NCI-H774 (cell line): ENCODE measurements at places on chromosomes 4 and X.

GRCh38 chr4:64266669-64267068 is 142.6 kb downstream of the TECRL start:
- no peak for DNase-seq

GRCh38 chr4:57445686-57446085 is 335.5 kb upstream of the IGFBP7 start:
- DNase-seq, result no peak

GRCh38 chrX:134588806-134589205 is 69.5 kb downstream of the PLAC1 start:
- DNase-seq, result no peak

GRCh38 chr4:131974730-131975129 is 1174.4 kb upstream of the PCDH10 start:
- no peak for DNase-seq

DNA sequence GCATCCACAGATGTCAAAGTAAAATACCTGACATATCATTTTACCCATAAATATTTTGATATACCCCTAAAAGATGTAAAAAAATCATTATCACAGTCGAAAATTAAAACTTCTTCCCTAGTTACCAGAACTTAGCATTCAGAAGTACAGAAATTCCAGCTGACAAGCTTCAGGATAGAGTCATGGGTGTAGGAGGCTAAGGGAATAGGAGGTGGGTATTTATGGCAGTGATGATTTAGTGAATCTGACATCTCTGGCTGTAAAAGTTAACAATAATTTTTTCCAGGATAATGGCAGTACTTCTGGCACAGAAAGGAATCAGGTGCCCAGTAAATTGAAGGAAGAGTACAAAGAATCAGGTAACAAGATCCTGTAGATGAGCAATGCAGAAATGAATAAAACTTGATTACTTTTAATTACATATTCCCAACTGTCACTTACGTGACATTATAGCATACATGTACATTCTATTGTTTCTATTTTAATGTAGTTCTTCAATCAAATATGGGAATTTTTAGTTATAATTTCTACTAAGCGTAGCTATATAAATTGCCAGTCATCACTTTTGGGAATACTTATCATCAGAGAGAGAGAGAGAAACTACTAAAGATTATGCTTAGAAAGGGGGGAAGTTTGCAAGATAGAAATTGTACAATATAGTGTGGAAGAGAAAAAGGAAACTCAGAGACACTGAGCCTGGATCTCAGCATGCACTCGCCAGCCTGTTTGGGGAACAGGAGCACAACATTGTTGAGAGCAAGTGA is 143.4 kb downstream of the TMEM144 start:
- no peak for DNase-seq

DNA sequence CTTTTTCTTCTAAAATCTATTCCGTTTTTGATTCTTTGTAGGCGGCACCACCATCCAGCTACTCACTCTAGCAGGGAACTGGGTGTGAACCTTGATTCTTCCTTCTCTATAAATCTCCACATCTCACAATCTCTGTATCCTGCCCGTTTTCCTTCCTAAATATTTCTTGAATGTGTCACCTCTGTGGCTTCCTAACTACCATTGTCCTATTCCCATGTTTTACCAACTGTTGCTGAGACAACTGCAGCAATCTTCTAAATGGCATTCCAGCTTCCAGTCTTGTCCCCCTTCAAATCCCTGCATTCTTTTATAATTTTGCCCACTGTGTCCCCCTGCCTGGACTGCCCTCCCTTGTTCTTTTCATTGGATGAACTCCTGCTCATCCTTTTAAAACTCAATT is 641.3 kb downstream of the RPA4 start:
- DNase-seq, result no peak

GRCh38 chrX:110022599-110023448 is 19.9 kb downstream of the TMEM164 start:
- DNase-seq, result no peak

DNA sequence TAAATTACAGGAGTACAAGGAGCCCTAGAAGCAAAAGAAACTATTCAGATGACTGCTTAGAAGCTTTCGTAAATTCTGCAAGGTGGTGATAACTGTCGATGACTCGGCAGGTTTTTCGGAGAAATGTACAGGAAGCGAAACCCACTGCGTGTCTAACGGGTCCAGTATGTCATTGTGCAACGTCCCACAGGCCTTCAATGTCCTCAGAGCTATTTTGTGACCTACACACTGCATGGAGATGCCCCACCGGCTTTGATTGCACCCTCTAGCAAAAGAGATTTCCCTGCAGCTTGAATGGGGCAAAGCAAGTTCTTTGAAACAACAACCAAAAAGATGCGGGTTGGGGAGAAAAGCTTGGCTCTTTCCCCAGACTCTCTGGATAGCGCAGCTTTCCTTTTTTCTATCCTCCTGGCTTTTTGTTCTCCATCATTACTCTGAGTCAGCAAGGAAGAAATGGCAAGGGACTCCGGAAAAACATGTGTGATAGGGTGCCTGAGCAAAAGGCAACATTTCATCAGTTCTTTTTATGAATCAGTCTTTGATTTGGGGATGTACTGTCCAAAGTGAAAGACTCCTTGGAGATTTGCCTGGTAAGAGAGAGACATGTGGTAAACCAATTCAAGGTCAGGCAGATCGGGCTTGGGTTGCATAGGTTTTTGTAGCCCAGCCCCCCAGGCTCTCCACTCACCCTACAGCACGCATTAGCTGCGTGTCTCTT is 112.0 kb upstream of the TBL1X start:
- DNase-seq, result no peak

DNA sequence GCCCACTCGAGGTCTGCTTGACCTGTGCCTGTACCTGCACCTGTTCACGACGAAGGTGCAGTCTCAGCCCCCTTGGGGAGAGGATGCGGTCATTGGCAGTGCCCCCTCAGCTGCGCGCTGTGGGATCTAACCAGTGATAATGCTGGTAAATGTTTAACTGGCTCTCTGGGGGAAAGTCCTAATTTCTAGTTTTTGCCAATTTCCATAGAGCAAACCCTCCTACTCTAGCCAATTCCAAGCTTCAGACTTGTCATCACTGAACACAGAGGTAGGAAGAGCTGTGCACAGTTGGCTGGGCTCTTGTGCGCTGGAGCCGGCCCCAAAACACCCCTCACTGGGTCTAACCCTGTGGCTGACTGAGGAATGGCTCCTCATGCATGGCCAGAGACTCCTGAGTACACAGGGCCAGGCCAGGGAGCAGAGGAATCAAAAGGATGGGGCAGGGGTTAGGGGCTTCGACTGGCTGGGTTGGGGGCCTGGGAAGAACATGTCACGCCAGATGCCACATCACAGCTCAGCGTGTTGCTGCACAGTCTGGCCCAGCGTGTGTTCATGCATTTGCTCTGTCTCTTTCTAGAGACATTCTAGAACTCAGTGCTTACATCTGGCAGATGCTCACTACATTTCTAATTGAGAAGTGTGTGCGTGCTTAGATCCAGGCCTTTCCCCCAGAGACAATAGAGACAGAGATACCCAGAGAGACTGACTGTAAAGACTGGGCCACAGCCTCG is 270.8 kb downstream of the BCOR start:
- DNase-seq, result no peak

DNA sequence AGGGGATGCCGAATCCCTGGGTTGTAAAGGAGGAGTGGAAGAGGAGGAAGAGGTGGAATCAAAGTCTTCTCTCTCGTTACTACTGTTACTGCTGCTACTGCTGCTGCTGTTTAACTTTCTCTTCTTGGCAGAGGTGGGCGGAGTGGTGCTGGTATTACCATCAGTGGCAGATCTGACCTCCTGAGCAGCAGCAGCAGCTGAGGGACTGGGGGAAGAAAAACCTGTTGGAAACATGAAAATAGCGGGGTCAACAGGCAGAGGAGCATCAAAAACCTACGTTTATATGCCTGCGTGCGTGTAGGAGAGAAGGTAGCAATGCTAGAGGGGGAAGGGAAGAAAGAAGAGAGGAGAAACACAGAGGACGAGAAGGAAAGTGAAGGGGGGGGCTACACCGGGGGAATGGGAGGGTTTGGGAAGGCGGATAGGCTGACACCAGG is 339 bp downstream of the CUL4B start:
- DNase-seq, result no peak

DNA sequence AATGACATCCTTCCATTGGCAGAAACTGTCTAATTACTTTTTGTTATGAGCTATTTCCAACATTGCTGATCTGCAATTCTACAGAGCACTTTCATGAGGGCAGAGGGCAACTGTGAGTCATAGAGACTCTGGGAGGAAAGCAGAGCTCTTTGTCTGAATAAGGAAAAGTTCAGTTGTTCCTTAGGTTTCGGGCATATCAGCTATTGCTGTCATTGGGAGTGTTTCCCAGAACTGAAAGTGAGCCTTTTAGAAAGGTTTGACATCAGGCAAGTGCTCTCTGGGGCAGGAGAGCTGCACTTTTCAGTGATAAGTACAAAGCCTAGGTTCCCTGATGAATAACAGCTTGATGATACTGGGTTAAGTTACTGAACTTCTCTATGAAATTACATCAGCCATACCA is 119.2 kb upstream of the EDNRA start:
- no peak for DNase-seq

GRCh38 chr4:1307951-1308735 is 18.5 kb downstream of the MAEA start:
- DNase-seq, result no peak

- DNase-seq, result no peak
These were observed 1.6 kb upstream of the RBM46 start for GRCh38 chr4:154779362-154779947.

DNA sequence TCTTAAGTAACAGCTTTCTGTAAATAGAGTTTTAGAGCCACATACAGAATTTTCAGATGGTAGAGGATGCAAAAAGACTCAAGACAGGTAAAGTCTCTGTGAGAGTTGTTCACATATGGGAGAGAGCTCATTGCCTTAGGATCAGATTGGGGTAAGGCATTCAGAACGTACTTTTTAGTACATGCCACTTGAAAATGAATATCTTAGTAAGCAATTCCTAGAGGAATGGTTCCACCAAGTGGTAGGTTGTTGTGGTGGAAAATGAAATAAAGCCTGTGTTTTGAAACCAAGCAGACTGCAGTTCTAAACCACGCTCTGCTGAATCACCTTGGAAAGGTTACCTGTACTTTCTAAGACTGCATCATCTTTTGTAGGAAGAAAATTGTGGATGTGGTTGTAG is 547.0 kb upstream of the LCORL start:
- no peak for DNase-seq

- DNase-seq, result no peak
These were observed 5.2 kb upstream of the SMIM10L2A start for GRCh38 chrX:135416546-135416945.

GRCh38 chrX:125288343-125288742 is 31.3 kb upstream of the TEX13C start:
- no peak for DNase-seq

DNA sequence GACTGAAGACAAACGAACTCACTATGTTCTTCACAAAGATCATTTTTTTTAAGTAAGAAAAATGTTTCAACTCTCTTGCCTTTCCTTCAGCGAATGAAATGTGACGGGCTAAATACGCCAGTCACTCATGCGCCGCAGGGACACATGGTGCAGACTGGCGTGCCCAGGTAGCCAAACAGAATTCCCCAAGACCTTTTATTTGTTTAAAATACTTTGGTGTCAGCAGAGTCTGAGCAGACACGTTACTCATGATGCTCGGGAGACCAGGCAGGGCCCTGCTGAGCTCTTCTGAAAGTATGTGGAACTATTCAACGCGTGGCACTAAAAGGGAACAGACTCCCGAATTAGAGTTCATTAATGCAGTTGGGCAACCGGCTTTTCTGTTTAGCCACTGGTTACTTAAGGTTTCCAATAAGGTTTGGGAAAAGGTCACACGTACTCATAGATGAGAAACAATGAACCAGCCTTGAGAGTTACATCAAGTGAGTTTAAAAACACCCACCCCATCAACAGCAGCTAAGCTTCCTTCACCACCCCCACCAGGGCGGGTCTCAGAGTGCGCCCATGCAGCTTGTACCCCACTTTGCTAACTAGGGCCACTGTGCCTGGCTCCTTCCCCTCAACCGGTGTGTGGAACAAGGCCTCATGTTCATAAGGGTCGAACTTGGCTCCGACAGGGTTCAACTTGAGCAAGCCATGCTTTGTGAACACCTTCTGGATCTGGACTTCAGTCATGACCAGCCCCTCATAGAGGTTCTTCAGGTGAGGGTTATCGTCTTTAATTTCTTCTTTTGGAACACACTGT is 7.3 kb downstream of the GRPEL1 start:
- no peak for DNase-seq

DNA sequence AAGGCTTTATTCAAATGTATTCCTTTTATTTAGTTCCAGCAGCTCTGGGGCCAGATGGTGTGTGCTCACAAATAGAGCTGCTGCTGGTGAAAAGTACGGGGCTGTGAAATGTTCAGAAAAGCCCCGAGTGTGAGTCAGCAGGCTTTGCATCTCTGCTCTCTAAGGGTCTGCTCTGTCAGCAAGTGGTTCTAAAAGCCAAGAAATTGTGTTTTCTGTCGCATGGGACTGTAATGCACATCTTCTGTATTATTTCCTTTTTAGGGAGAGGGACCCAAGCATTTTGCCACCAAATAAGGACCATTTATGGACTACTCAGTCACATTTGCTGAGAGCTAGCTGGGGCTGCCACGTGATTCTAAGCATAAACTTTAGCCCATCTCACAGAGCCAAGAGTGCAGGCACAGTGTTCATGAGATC is 82.9 kb upstream of the NHS start:
- no peak for DNase-seq

DNA sequence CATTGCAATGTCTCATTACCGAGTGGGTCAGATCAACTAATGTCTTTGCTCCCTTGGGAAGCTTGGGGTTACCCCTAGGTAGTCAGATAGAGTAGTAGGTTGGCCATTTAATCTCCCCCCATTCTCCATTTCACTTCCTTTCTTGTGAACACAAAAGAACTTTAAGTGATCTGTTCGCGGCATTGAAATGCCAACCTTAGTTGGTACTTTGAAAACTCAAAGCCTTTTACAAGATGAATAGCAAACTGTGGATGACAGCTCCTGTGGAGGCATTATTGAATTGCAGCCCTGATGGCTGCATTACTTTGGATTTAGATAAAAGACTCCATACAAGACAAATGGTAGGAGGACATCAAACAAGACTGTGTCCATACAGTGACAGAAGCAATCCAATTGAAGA is 469.1 kb downstream of the GBA3 start:
- DNase-seq, result no peak

GRCh38 chr4:109406337-109406931 is 27.2 kb upstream of the SEC24B start:
- DNase-seq, result no peak

DNA sequence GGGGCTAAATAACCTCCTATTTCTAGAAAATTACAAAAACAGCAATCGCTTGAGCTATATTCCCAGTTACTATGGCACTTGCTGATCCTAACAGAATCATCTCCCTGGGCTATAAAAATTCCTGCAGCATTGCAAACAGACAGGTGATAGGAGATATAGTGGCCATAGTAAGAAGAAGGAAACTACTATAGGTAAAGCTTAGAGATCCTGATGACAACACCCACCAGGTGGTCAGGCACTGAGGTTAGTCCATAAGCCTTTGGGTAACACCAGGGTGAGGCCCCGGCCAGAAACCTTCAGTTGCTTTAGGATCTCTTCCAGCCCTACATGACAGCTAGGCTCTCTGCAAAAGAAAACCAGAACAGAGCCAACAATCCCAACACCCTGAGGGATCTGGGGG is 197.9 kb upstream of the PPP1R2C start:
- no peak for DNase-seq
